ENCODE measurements at places on chromosomes 4 and X. TPM values are rescaled to one million over a fixed set of nuclear protein-coding genes. Genes with fewer than 3 reads are reported as not detected.

BANK1 gene
- total RNA-seq: 0.89 TPM

KIT gene
- total RNA-seq: not detected

AFAP1 gene
- total RNA-seq: 39.6 TPM

LDOC1 gene
- total RNA-seq: 104 TPM

AFM gene
- total RNA-seq: not detected

KLB gene
- 0.15 TPM for total RNA-seq
